ENCODE measurements at places on chromosomes 1 and 21.

DNA sequence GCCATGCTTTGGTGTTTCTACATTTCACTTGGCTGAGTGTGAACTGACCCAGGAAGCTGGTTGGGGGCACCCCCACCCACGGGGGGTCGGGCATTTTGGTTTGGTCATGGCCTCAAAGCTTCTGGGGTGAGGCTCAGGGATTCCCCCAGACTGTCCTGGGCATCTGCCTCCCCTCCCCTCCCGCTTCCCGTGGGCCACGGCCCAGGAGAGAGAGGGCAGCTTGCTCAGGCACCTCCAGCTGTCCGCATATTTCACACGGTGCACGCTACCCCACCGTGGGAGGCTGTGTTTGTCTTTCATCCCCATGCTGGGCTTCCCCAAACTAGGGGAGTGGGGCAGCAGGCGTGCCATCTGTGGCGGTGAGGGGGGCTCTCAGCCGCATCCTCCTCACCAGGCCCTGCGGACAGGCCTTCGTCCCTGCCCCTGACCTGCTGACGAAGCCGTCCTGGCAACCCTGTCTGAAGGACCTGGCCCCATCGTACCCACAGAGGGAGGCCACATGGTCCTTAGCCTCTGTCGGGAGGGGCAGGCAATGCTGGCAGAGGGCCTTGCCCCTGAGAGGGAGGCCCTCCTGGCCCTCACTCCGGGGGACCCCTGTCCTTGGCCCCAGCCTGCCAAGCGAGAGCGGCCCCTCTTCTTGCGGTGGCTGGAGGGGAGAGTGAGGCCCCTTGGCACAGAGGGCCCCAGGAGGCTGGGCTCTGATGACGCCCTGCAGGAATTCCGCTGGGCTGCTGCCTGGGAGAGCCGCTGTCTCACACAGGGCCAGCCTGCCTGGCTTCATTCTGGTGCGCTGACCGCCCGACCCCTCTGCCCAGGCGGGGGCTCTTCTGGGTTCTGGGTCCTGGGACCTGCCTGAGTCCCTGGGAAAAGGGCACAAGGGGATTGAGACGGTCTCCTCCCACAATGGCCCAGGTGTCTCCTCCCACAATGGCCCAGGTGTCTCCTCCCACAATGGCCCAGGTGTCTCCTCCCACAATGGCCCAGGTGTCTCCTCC lies 22.1 kb downstream of the TP73 start:
- DNase-seq, result no peak

- DNase-seq, result no peak
Observed at GRCh38 chr1:204754821-204755220, 69.3 kb upstream of the LRRN2 start.

DNA sequence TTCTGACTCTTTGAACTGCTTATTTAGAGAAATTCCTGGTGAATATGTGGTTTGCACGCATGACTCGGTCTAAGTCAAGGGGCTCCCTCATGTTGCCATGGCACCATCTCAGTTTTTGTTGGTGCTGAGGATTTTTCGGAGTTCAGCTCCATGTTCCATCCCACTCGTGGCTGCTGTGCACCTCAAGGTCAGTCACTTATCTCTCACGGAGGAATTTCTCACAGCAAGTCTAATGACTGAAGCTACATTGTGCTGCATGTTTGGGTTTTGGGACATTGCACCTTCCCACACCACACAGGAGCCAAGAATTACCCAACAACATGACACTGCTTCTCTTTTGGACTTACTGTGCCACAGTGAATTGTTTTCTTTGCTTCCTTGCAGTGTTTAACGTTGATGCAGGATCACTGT lies 269.9 kb downstream of the NCAM2 start:
- DNase-seq, result no peak

DNA sequence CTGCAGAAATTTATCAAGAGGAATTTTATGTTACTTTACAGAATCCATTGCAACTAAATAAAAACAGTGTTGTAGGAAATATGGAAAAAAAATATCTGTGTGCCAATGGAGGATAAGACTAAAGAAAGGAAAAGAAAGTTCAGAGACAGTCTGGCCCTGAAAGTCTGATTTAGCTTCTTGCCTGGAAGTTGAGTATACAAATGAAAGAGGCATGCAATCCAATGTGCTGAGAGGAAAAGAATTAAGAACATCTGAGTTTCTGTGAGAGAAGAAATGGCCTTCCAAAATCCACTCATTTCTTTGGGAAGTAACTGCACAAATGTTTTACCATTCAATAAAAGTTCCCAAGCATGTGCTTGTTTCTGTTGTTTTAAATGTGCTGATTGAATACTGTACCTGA lies 65.1 kb downstream of the LHX9 start:
- DNase-seq, result no peak

DNA sequence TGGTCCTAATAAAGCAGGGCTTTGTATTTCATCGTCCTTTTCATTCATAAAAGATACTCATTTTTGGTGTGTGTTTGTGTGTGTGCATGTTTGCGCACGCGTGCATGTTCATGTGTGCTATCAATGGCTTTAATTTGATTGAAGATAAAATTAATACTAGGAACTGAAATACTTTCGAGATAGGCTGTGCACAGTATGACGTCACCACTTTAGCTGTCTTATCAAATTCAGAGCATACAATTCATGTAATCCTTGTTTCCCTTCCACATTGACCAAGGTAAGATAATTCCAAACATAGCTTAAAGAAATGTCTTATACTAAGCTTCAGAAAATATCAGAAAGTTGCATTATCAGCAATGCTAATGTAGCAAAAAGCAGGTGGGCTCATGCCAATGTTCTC lies 113.6 kb upstream of the CYYR1 start:
- DNase-seq, result no peak

- DNase-seq, result no peak
Observed at GRCh38 chr1:150516616-150517015, 1.1 kb downstream of the FALEC start.

DNA sequence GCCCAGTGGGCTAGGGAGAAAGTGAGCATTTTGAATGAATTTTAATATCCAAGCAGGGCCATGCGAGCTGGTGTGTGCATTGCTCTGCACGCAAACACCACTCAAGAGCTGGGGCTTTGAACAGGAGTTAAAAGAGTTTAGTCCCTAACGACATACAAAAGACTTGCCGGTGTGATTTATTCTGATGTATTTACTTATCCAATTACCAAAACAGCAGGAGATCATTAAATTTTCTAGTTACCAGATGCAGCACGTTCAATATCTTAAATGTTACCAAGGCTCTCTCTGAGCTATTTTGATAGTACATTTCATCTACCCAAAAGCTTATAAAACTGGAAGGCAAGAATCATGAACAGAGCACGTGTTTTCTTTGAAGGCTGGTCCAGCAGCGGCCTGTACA lies 30.0 kb upstream of the DMRTA2 start:
- DNase-seq, result no peak

GRCh38 chr21:16476056-16476825 lies 746.5 kb downstream of the USP25 start:
- no peak for DNase-seq

DNA sequence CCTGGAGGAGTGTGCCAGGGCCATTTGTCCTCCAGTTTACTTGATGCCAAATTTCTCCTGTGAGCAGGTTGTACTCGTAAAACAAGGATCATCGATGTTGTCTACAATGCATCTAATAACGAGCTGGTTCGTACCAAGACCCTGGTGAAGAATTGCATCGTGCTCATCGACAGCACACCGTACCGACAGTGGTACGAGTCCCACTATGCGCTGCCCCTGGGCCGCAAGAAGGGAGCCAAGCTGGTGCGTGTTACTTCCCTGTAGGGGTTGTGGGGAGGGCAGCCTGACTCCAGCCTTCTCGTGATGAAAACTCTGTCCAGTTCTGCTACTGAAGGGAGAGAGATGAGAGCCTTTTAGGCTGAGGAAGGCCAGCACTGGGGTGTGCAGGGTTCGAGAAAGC lies 2.2 kb downstream of the RPS8 start:
- DNase-seq, result no peak

- DNase-seq, result no peak
Observed at GRCh38 chr1:170414989-170415709, 116.8 kb upstream of the GORAB start.

GRCh38 chr1:11880181-11880575 lies 21.4 kb upstream of the NPPB start:
- DNase-seq, result no peak

DNA sequence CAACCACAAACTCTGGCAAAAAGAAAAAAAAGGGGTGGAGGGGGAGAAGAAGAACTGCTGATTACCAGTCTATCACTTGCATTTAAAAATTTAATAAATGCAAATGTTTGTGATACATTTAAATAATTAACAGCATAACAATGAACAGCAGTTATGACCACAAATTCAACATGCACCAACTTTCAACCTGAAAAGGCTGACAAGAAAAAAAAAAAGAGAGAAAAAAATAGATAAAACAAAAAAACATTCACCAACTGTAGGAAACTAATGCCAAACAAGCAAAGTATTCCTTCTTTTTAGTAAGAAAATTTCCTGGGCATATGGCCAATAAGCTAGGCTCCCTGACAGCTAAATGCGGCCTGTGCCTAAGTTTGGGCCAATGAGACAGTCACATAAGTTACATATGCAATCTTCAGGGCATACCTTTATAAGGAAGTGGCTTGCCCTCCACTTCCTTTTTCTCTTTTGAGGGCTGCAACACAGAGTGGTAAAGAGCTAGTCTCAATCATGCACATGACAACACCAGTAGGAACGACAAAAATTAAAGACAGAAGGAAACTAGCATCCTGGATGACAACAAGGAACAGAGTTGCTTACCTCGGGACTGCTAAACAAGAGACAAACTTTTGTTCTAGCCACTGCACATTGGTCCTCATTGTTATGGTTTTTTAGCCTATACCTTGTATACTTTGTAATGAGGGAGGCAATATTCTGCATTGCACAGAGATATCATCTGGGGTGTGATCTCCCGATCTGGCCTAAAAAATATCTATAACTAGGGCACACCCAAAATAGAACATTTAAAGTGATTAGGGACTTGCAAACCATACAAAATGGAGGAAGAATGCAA lies 24.2 kb upstream of the PHTF1 start:
- DNase-seq, result no peak

- no peak for DNase-seq
Observed at GRCh38 chr1:108862017-108862610, 5.2 kb upstream of the AKNAD1 start.

GRCh38 chr1:87903242-87903641 lies 574.6 kb downstream of the LMO4 start:
- no peak for DNase-seq

- no peak for DNase-seq
Observed at GRCh38 chr1:15225461-15225860, 21.6 kb upstream of the FHAD1 start.

- DNase-seq, result no peak
Observed at GRCh38 chr1:223423641-223424233, 30.5 kb downstream of the CCDC185 start.

DNA sequence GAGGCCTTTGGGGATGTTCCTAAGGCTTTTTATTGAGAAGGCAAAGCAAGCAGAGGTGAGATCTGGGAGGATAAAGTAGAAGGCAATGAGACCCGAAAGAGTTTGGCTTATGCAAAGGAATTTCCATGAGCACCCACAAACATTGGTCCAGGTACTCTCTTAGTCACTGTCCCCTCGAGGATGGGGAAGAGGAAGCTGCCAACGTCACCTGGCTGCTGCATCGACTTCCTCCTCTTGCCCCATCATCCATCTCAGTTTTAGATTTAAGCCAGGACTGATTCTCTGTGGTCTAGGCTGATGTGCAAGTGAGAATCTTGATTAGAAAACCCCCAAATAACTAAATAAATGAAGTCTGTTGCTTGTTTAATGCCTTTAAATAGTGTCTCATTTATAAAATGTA lies 28.7 kb downstream of the RUNX1 start:
- DNase-seq, result no peak

DNA sequence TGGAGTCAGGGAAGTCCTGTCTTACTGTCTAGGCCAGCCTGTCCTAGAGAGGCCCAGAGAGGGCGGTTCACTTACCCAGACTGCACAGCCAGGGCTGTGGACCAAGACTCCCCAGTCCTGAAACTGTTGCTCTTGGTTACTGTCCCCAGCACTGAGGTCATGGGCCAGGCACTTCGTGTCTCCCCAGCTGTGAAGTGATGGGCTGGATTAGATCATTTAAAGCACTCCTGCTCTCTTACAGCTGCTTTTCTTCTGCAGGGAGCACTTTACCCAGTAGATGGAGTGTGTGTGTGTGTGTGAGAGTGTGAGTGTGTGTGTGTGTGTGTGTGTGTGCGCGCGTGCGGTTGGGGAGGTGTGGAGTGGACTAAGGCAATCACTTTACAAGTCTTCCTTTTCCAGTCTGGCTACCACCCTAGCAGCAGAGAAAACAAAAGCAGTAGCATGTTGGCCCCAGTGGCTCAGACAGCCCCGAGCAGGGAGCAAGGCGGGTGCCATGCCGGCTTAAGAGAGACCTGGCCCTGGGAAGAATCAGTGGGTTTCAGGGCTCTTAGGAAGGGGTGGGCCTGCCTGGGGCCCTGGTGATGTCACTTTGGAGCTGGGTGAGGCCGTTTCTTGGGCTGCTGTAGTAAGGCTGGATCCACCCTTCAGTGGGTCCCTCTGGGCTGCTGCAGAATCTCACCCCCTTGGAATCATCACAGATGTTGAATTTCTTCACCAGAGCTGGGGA lies 2.4 kb downstream of the SPSB1 start:
- DNase-seq, result no peak

GRCh38 chr1:158398818-158399514 lies at the start of gene OR10T2:
Gene OR10T2 (minus strand): TSS chr1:158399466. CDS start chr1:158399466, 0 bp downstream.
- DNase-seq, result no peak

DNA sequence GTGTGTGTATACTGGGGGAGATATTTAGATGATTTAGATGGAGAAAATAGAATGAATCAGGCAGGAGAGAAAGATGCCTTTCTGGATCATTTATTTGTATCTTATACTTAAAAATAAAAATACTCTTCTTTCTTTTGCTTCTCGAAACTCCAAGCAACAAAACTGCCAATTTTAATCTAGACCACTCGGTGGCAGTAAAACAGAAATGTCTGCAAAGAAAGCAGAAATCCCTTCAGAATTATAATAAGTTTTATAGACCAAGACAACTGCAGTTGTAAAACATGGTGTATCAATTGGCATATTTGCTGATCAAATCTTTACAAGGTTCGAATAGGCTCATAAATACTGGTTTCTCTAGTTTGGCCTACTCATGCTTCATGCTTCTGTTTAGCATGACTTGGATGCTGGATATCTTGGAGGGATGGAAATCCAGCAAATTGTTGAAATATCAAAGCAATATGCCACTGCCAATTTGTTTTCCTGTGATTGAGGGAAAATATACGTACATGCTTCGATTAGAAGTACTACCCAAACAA lies 15.1 kb upstream of the C1orf87 start:
- DNase-seq, result no peak

- DNase-seq, result no peak
Observed at GRCh38 chr1:212291505-212292134, 6.4 kb downstream of the PPP2R5A start.

DNA sequence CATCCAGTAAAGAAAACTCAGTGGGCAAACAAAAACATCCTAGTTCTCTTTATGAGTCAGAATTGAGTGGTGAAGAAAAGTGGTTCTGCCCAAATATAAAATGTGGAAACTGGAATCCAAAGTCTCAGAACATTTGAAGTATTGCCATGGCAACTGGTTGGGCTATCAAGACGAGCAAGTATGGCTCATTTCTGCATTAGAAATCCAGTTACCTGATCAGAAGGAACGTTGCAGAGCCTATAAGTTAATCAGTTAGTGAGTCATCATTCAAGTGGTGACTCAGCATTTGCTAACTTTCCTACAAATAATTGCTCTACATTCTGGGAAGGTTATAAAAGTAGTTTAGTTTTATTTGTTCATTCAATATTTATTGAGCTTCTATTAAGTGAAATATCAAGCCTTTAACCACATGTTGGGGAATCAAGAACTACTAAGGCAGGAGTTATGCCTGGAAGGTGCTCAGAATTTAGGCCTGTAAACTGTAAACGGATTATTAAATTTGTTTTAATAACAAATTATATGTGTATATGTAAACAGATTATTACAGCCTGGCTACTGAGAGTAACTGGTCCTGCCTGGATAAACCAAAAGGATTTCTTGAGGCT lies 104.3 kb downstream of the PAPPA2 start:
- no peak for DNase-seq
